ENCODE measurements at places on chromosomes 5 and 9.

GRCh38 chr5:170880084-170880483 lies 18.3 kb downstream of the RANBP17 start:
- DNase-seq, result no peak

- DNase-seq, result no peak
These were observed 202.7 kb downstream of the RFK start for GRCh38 chr9:76191493-76191892.

DNA sequence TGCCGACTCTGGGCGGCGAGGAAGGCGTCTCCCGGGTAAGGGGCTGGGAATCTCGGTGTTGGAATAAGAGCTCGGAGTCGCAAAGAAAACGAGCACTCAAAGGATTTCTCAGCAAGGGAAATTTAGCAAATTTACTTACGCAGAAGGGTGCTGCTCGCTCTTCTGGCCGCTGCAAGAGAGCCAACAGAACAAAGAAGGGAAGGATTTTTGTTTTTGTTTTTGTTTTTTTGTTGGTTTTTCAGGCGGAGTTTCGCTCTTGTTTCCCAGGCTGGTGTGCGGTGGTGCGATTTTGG lies 279 bp downstream of the GTF3C5 start:
- DNase-seq, result no peak

GRCh38 chr9:126793686-126794417 lies 11.0 kb upstream of the ZBTB43 start:
- no peak for DNase-seq

DNA sequence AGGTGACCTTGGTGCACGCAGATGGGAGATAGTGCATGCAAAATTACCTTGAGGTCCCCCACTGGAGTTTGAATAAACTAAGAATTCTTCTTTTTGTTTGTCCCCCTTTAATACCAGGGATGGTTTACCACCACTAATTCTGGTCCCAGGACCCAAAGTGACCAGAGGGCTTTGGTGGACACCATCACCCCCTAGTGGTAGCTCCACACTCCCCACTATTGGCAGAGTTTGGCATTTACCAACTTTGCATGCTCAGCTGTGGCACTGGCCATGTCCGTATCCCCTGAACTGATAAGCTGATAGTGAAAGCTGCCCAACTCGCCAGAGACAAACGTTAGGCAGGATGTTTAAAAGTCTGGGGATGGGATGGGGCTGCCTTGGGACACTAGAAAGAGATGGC lies 3.3 kb downstream of the ASTN2 start:
- DNase-seq, result peak; percentile 72

GRCh38 chr9:122820490-122820845 lies 7.9 kb downstream of the PDCL start:
- no peak for DNase-seq

DNA sequence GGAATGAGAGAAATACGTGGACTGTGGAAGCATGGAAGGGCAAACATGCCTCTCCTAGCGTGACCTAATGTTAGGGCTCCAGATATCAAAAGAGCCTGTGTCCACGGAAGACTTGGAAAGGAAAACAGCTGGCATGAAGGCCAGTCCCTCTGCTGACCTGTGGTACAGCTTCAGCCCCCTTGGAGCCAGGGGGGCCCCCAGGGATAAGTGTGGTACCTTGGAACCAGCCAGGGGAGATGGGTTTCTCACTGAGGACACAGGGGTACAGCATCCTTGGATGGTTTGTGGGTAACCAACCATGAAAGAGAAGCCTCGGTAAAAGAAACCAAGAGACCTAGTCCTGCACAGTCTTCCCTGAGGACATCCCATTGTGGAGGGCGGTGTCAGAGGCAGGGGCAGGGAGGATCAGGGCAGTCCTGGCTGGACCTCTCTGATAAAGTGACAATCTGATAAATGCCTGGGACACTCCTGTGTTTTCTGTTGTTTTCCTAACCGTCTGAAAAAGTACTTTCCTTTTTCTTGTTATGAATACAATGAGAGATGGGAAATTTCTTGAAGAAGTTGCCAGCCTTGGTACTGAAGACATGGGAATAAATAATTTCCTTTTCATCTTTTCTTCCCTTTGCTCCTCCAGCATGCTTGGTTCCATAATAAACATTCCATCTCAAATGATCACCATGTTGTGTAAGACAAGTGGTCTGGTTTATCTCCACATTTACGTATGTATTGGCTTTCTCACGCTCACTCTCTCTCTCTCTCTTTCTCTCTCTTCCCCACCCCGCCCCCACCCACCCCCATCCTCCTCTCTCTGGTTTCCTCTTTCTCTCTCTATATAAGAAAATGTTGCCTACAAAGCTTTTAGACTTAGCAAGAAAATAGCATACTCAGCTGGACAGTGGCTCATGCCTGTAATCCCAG lies 102.1 kb downstream of the SUSD1 start:
- DNase-seq, result no peak

DNA sequence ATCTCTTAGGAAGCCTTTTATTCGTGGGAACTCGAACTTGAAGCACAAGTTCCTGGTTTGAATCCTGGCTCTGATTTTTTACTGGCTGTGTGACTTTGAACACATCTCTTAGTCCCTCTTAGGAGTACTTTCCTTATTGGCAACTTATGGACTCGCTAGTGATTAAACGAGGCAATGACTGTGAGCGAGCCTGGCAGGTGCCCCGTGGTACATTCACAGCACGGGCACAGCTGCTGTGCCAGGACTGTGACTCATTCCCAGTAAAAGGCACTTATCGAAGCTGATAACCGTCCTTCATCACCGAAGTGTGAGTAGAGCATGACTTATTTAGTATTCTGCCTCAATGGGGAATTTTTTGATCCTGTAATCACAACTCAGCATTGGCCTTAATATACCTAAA lies 22.7 kb downstream of the CFAP90 start:
- no peak for DNase-seq

DNA sequence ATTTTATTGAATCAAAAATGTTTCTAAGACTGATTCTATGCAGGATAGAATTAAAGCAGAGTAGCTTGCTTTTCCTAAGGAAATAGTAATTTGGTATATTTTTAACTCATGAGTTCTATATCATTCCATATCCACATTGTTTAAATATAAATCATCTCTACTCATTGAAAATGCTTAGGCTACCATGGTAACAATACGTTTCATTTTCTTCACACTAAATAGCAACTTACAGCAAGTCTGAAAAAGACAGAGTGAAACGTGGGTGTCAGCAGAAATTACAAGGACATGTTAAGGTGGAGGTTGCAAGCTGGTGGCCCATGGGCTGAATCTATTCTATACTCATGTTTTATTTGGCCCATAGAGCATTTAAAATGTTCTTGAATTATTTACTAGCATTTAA lies 487.9 kb downstream of the ARHGEF28 start:
- no peak for DNase-seq

DNA sequence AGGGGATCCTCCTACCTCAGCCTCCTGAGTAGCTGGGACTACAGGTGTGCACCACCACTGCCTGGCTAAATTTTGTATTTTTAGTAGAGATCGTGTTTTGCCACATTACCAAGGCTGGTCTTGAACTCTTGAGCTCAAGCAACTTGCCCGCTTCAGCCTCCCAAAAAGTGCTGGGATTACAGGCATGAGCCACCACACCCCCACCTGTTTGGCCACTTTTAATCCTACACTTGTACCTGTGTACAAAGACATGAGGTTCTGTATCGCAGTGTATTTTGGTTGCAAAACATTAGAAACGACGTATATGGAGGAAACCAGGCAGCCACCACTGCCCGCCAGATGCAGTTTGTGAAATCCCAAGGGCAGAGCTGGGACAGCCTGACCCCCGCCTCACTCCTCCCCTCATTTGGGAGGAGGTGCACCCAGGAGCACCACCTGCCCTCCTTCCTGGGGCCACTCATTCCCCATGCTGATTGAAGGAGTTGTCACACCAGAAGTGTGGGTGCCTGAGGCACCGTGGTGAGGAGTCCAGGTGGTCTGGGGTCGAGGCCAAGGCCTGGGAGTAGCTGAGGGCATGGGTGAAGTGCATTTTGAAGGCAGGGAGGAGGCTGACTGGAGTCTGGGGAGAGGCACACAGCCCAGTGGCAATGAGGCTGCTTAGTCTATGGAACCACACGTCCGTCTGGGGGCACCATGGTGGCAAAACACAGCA lies 39.3 kb upstream of the OLFM1 start:
- no peak for DNase-seq

GRCh38 chr9:131302244-131303075 lies 12.9 kb downstream of the PLPP7 start:
- no peak for DNase-seq

DNA sequence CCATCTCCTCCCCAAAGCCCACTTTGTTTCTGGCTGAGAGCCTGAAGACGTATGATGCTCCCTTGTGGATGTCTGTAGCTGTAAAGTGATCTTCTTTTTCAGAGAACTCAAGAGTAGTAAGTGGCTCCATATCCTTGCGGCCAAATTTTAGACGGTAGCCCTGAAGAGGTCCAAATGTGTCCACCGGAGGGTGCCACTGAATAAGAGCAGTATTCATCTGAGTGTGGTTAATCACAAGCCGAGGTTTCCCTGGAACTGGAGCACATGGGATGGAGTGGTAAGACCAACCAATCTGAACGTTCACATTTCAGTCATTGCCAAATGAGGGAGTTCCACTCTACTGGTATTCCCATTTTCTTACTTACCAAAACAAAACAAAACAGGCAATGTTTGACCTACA lies 686.5 kb upstream of the DMAC1 start:
- DNase-seq, result peak; percentile 3

- DNase-seq, result no peak
These were observed 34.4 kb downstream of the RASGEF1C start for GRCh38 chr5:180174587-180174972.

DNA sequence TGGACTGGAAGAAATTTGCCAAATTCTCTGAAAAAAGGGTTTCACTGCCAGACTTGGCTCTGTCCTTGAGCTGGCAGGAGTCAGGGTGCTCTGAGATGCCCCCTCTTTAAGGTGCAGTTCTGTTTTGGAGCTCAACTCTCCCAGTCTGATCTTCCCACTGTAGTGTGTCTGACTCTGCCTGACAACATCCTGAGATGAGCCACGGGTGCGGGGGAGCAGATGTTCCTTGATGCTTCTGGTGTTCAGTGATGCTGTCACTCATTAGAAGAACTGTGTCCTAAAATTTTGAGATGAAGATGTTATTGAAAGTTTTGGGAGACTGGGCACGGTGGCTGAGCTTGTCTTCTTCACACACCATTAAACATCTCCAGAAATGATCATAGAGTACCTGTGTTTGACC lies 78.2 kb downstream of the BASP1 start:
- no peak for DNase-seq

DNA sequence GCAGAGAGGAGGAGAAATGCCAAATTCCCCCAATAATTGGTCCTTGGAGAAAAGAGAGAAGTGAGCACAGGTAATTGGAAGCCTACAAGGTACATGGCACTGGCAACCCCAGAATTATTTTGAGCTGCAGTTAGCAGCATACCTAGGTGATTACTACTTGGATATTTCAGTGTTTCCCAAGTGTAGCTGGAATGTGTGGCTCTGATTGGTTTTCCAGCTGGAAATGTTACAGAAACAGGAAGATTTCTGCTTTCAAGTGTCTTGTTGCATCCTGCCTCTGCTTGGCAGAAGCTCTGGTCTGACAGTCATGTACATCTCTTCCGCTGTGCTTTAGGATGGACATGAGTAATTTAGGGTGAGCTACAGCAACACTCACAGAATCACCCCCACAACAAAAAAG lies 262.1 kb downstream of the ENC1 start:
- no peak for DNase-seq

- no peak for DNase-seq
These were observed 856.8 kb downstream of the CDH9 start for GRCh38 chr5:26181582-26181981.

GRCh38 chr9:107158321-107158720 lies 124.8 kb upstream of the RAD23B start:
- DNase-seq, result no peak

DNA sequence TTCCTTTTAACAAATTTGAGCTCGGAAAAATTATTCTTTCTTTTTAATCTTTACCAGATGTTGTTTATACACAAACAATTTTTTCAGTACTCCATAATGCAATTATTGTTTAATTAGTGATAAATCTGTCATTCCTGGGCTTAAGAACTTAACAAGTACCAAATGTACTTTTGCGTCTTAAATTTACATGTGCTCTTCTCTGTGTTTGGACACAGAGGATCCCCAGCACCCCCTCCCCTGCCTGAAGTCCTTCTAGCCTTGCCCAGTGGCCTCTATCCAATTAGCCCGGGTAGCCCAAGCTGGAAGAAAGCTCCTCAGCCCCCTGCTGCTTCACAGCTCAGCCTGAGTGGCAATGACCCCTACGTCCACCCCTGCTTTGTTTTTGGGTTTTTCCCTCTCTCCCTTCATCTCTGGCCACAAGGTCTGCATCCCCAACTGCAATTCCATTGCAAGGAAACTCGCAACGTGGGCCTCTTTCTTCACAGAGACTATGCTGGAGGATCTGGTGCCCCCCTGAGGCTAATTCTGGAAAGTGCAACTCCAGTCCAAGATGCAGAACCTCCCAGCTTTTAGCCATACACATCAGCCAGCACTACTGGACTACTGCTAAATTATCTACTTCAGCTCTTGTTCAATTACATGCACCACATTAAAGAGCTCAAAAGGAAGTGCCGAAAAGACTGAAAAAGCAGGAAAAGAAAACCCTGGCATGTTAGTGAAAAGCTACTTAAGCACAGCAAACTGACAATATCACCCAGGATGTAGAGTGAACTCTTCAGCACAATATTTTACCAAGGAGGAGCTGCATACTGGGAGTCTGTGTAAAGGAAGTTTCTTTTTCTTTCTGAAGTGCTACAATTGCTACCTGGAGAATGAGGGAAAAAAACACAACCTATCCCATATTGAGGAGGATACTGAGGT lies 186.2 kb downstream of the FANCC start:
- peak; percentile 67 for DNase-seq

DNA sequence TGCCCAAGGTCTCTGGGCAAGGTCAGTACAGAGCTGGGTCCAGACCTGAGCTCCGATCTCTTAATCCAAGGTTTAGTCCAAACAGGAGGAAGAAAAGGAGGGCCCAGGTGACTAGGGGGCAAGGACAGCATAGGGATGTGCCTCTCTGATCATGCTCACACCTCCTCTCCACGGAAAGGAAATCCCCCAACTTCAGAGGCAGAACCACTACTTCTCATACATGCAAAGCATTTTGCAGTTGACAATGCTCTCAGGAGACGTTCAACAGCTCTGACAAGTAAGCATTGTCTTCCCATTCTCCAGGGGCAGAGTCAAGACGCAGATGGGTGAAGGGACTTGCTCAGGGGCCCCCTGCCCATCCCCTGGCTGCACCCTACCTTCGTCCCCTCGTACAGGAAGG lies 8.7 kb upstream of the CORO2A start:
- no peak for DNase-seq

DNA sequence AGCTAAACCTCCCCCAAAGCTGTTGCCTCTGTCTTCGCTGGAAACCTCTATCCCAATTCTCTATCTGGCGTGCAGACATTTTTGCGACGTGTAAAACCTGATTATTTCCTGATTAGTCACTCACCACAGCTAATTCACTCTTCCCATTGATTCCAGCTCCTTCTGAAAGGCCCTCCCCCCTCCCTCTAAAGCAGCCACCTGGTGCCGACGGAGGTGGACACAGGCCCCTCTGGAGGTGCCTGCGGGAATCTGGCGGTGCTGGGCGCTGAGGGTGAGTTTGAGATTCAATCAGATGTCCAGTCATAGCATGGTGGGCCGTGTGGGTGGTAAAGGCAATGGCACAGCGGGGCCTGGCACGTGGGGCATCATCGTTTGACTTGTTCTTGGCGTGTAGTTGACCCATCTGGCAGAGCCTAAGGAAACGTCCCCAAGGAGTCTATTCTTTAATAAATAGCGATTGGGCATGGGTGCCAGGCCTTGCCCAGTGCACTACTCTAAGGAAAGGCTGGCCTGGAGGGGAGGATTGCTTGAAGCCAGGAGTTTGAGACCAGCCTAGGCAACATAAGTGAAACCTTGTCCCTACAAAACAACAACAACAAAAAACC lies 271.1 kb upstream of the MVB12B start:
- DNase-seq, result no peak
